ENCODE measurements at places on chromosomes 7 and 10.
A peak's percentile ranks its signal among the peaks of the same experiment; 100 is the strongest.

DNA sequence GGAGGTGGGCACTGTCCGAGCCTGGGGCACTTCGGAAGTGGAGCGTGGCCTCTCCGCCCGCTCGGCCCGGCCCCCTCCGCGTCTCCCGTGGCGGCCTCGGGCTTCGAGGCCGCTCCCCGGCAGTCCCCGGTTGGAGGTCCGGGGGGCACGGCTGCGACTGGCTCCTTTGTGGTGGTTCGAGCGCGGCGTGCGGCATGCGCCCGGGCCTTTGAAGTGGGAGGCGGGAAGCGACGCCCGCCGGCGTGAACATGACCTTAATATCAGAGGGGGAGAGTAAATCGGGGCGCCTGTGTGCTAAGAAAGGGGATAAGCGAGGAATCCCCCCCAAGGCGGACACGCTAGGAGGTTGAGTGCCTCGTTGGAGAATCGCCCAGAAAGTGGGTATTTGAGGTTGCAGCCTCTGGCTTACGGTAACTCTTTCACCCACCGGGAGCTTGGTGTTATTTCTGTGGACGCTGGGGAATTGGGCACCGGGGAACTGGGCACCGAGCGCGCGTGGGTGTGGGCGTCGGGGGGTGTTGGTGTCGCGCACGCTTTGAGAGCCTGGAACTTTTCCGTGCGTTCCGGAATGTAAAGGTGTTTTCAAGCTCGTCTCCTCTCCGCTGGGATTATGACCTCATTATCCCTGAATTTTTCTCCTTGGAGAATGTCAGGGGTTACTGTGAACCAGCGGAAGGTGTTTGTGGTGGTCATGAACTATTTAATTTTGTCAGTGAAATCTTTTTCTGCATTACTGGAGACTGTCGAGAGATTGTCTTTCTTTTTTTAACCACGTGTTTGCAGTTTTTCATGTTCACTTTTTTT is 660 bp downstream of the SUV39H2 start:
- DNase-seq, result peak; percentile 31

- no peak for DNase-seq
Observed at GRCh38 chr7:30503274-30504212, 1.1 kb downstream of the GGCT start.

- DNase-seq, result no peak
Observed at GRCh38 chr10:129971381-129972144, 7.5 kb upstream of the EBF3 start.

GRCh38 chr7:80443325-80443724 is 68.5 kb downstream of the GNAT3 start:
- no peak for DNase-seq

GRCh38 chr10:33145451-33146188 is 187.6 kb upstream of the ITGB1 start:
- DNase-seq, result no peak

DNA sequence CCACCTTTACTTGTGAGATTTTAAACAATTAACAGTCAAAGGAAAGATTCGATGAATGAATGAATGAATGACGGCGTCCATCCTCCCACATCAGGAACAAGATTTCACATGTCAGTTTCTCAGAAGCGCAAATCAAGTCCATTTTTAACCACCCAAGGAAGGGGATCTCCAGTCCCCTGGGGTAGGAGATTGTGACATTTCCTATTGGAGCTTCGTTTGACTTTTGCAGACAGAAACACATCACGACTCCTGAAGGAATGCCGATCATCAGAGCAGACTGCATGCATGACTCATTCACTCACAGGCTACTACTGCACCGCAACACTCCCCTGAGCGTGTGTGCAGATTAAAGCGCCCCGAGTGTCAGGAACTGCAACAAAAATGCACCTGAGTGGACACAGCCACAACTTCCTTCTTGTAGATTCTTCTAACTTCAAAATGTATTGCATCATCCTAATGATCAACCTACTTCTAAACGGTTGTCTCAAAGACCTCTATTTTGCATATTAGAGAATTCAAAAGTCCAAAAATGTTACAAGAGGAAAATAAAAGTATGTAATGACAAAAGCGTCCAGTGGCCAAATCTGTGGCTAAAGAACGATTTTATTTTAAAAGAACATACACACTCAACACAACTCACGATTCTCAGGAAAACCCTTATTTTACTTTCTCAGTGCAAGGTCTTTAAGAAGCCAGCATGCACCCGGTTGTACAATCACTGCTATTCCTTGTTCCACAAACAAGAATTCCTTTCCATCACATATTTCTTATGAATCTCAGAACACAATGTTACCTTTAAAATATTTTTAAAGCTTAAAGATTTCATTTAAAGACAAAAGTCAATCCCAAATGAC is 172.6 kb downstream of the FAM107B start:
- DNase-seq, result no peak

DNA sequence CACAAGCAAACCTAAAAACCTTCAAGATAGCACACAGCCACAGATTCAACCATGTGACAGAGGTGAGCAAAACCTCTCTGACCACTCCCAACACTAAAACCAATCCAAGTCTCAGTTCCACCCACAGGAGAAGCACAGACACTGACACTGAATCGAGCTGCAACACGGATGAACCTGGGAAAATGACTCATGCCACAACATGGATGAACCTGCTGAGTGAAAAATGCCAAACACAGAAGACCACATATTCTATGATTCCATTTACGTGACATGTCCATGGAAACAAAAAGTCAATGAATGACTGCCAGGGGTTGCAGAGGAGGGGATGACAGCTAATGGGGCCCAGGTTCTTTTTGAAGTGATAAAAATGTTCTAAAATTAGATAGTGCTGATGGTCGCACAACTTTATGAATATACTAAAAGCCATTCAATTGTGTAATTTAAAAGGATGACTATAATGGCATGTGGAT is 22.0 kb downstream of the CYTH3 start:
- peak; percentile 25 for DNase-seq
